ENCODE measurements at places on chromosomes 1 and 21.
A peak's percentile ranks its signal among the peaks of the same experiment; 100 is the strongest.

- H3K27me3 ChIP-seq, result peaks cover 17% of the 10 kb centered on the region
- H3K4me3 ChIP-seq, result no peak overlapping the region
- H3K36me3 ChIP-seq, result no peaks in the 10 kb centered on the region
- H3K27ac ChIP-seq, result no peak overlapping the region
- H3K4me1 ChIP-seq, result no peaks in the 10 kb centered on the region
- DNase-seq, result no peak
Measured at GRCh38 chr1:208302699-208303238, 58.6 kb upstream of the PLXNA2 start.

DNA sequence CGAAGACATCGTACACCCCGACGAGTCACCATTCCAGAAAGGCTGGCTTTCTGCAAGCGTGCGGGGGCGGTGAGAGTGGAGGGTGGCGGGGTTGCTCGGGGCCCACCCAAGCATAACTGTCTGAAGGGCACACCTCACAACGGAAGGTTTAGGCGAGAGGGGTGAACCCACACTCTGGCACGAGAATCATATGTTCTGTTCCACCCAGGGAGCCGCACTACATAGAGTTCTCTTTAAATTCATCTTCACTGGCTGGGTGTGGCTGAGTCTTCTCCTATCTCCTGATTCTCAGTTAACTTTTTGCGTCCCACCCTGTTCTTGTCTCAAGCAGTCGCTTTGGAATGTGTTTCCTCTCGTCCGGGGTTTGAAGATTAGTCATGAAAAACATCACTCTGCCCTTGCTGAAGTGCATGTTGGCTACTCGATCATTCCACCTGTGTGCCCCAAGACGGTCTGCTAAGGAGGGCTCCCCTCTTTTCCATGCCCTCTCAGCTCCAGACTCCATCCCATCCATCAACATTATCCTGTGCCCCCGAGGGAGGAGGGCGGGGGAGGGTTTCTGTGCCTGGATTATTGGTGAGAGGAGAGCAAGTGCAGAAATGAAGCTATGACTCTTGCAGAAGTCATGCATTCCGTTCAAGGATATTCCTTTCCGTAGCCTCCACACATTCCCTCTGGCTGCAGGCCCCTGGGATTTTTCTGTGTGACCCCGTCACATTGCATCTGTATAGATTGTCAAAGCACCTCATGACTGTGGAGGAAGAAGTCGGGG, 53.5 kb upstream of the CD34 start:
- H3K4me3 ChIP-seq, result peak overlapping the region; percentile 77
- peaks cover 21% of the 10 kb centered on the region for H3K27me3 ChIP-seq
- no peaks in the 10 kb centered on the region for H3K36me3 ChIP-seq
- no peak overlapping the region for H3K27ac ChIP-seq
- DNase-seq, result no peak

DNA sequence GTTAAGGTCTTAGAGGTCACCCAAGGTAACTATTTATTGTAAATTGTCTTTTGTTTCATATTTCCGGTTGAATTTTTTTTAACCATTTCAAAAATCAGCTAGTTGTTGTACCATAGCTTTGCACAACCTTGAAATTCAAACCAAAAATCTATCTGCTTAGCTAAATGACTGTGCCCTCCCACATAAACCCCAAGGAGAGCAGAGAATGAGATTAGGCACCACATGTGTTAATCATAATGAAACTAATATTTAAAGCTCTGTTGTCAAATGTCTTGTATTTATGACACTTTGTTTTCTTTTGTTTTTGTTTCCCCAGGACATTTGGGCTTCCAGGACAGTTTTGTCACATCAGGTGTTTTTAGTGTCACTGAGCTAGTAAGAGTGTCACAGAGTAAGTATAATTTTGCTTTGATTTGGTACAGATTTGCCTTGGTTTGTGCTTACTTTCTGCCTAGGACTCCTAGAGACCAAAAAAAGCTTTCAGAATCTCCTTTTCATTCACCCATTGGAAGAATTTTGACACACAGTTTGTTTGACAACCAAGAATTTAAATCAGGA, 249.9 kb downstream of the NFIA start:
- H3K36me3 ChIP-seq, result peaks cover 8% of the 10 kb centered on the region
- no peak for DNase-seq
- H3K4me3 ChIP-seq, result no peak overlapping the region
- H3K4me1 ChIP-seq, result peaks cover 3% of the 10 kb centered on the region

- no peak overlapping the region for H3K4me3 ChIP-seq
- H3K36me3 ChIP-seq, result no peaks in the 10 kb centered on the region
- no peaks in the 10 kb centered on the region for H3K27me3 ChIP-seq
- no peak for DNase-seq
- peaks cover 18% of the 10 kb centered on the region for H3K4me1 ChIP-seq
- H3K27ac ChIP-seq, result no peak overlapping the region
Measured at GRCh38 chr1:84842748-84843231, 50.2 kb downstream of the LPAR3 start.

DNA sequence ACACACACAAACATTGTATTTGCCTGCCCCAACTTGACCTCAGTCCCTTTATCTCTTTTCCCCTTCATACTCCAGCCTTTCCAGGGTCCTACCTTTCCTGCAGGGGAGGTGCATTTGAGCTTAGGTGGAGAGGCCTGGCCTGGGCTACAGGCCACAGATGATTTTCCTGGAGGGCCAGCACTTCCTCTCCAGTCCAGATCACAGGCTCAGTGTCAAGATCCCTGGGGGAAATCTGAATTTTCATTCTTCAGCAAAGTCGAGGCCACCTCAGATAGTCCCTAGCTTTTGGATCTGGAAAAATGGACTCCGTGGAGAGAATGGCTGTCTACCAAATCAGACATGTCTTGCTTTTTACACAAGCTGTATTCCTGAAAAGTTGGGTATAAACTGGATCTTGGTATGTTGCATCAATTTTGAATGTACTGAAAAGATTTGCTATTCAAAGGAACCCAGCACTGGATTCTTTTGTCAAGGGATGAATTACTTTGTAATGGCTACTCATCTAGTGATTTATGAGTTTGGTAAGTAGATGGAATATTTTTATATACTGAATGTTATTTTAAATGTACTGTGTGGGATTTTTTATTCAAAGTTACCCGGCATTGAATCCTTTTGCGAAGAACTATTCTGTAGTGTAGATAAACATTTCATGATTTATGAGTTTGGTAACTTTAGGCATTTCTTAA, 78.7 kb downstream of the DDR2 start:
- H3K27me3 ChIP-seq, result no peaks in the 10 kb centered on the region
- H3K4me1 ChIP-seq, result no peaks in the 10 kb centered on the region
- H3K36me3 ChIP-seq, result no peaks in the 10 kb centered on the region
- no peak overlapping the region for H3K4me3 ChIP-seq
- DNase-seq, result no peak

DNA sequence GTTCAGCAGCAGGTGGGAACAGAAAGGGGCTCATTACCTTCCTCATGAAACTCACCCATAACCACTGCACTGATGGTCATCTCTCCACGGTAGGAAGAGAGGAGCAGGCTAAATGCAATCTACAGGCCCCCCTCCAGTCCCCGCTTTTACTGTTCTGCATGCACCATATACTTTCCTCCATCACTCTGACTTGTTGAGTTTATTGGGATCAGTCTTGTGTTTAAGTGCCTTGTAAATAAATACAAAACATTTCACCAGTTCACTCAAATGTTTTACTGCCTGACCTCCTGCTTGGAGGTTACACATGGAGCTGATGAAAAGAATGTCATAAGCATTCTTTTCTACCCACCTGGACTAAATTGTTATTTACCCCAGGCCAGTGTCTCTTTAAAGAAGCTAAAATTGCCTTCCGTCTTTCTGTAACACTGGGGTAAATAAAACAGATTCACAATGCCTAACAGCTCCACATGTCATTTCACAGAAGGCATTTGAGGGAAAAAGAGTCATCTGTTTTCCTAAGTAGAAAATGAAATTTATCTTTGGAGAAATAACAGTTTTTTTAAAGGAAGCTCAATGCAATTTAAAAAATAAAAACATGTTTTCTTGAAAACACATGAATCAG, 30.7 kb downstream of the PTPN14 start:
- H3K4me1 ChIP-seq, result peaks cover 5% of the 10 kb centered on the region
- no peak overlapping the region for H3K4me3 ChIP-seq
- no peaks in the 10 kb centered on the region for H3K36me3 ChIP-seq
- H3K27ac ChIP-seq, result no peak overlapping the region
- H3K27me3 ChIP-seq, result peaks cover 7% of the 10 kb centered on the region

DNA sequence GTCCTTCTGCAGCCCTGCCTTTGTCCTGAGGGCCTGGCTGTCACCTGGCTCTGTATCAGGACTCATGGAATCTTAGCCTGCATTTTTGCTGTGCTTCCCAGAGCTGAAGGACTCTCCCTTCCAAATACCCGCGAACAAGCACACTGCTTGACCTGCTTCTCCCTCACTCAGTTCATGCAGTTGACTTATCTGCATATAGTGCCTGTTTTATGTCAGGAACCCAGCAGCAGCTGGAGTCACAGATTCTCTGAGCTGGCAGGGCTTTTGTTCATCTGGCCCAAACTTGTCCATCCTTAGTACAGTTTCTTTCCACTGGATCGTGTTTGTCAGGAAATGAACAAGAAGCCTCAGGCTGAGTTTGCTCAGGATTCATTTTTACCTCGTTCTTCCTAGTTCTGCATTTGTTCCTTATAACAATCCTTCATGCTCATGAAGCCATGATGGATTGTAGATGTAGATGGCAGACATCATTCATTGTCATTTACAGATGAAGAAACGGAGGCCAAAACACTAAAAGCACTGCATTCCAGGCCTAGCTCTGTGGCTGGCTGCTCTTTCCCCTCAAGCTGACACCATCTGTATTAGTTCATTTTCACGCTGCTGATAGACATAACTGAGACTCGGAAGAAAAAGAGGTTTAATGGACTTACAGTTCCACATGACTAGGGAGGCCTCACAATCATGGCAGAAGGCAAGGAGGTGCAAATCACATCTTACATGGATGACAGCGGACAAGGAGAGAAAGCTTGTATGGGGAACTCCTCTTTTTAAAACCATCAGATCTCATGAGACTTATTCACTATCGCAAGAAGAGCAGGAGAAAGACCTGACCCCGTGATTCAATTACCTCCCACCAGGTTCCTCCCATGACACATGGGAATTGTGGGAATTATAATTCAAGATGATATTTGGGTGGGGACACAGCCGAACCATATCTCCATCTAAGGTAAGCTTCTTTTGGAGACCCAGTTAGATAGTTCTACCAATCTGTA, 150.9 kb downstream of the HIVEP3 start:
- DNase-seq, result no peak
- H3K36me3 ChIP-seq, result no peaks in the 10 kb centered on the region
- H3K4me3 ChIP-seq, result no peak overlapping the region

DNA sequence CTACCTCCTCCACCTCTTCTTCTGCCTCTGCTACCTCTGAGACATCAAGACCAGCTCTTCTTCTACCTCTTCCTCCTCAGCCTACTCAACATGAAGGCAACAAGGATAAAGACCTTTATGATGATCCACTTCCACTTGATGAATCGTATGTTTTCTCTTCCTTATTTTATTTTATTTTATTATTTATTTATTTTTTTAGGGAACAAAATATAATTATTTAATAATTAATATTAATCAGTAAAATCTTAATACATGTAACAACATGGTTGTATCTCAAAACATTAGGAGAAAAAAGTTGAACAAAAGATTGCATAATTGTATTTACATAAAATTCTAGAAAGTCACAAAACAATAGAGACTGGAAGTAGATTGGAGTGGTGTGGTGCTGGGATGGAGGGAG, 13.1 kb upstream of the HRNR start:
- H3K27me3 ChIP-seq, result peaks cover 10% of the 10 kb centered on the region
- no peak for DNase-seq
- no peak overlapping the region for H3K27ac ChIP-seq
- peaks cover 14% of the 10 kb centered on the region for H3K36me3 ChIP-seq
- no peaks in the 10 kb centered on the region for H3K4me1 ChIP-seq

- no peak overlapping the region for H3K27ac ChIP-seq
- DNase-seq, result no peak
- H3K4me1 ChIP-seq, result peaks cover 13% of the 10 kb centered on the region
- H3K27me3 ChIP-seq, result peaks cover 3% of the 10 kb centered on the region
- no peaks in the 10 kb centered on the region for H3K36me3 ChIP-seq
Measured at GRCh38 chr1:198772626-198773025, 133.8 kb downstream of the PTPRC start.

- H3K27ac ChIP-seq, result no peak overlapping the region
- peaks cover 21% of the 10 kb centered on the region for H3K4me1 ChIP-seq
- H3K36me3 ChIP-seq, result no peaks in the 10 kb centered on the region
- no peak overlapping the region for H3K4me3 ChIP-seq
- no peak for DNase-seq
- no peaks in the 10 kb centered on the region for H3K27me3 ChIP-seq
Measured at GRCh38 chr1:234851450-234852438, 241.8 kb upstream of the IRF2BP2 start.

- no peaks in the 10 kb centered on the region for H3K27me3 ChIP-seq
- H3K27ac ChIP-seq, result no peak overlapping the region
- DNase-seq, result no peak
- peaks cover 25% of the 10 kb centered on the region for H3K4me1 ChIP-seq
Measured at GRCh38 chr21:36169470-36170128, 13.0 kb downstream of the DOP1B start.

GRCh38 chr1:36463463-36463802, 751 bp downstream of the MRPS15 start:
- H3K4me1 ChIP-seq, result peaks cover 37% of the 10 kb centered on the region
- peaks cover 9% of the 10 kb centered on the region for H3K36me3 ChIP-seq
- DNase-seq, result no peak
- H3K27me3 ChIP-seq, result no peaks in the 10 kb centered on the region
- peak overlapping the region; percentile 99 for H3K27ac ChIP-seq

GRCh38 chr1:62318756-62319544, at the start of gene KANK4:
TSS of gene KANK4 (minus strand) at chr1:62319434. CDS start at chr1:62281564, 37,870 bp downstream.
- no peak within 1 kb of the TSS for H3K27ac ChIP-seq
- DNase-seq, result no peak
- H3K4me1 ChIP-seq, result peaks cover 2% of the 10 kb centered on the region
- peak within 1 kb of the TSS; percentile 69 for H3K4me3 ChIP-seq

GRCh38 chr1:119766374-119766794, 2.3 kb downstream of the HMGCS2 start:
- H3K27ac ChIP-seq, result no peak overlapping the region
- no peak for DNase-seq
- H3K36me3 ChIP-seq, result no peaks in the 10 kb centered on the region
- peaks cover 13% of the 10 kb centered on the region for H3K27me3 ChIP-seq
- H3K4me3 ChIP-seq, result no peak overlapping the region
- H3K4me1 ChIP-seq, result no peaks in the 10 kb centered on the region

DNA sequence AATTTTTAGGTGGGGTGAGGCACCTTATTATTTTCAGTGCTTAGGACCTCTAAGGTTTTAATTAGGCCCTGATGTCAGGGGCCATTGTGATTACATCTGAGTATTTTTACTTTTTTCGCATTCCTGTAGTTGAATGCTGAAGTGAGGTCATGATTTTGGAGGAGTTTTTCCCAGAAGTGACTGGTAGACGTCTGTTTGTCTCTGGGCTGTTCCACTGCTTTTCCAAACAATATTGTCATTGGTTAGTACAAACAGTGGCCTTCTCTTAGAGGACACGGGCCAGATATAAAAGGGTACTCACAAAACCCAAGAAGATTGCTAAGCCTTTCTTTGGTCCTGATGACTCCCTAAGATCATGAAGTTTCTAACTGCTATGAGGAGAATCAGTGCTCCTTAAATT, 7.6 kb upstream of the RASAL2 start:
- no peak overlapping the region for H3K4me3 ChIP-seq
- peaks cover under 1% of the 10 kb centered on the region for H3K36me3 ChIP-seq
- no peak for DNase-seq

- no peaks in the 10 kb centered on the region for H3K36me3 ChIP-seq
- no peak overlapping the region for H3K27ac ChIP-seq
- no peak overlapping the region for H3K4me3 ChIP-seq
- no peak for DNase-seq
- H3K4me1 ChIP-seq, result peaks cover 28% of the 10 kb centered on the region
Measured at GRCh38 chr1:193408782-193409293, 222.4 kb upstream of the B3GALT2 start.

GRCh38 chr21:41839387-41840000, 39.6 kb downstream of the PRDM15 start:
- H3K4me1 ChIP-seq, result peaks cover 3% of the 10 kb centered on the region
- H3K4me3 ChIP-seq, result no peak overlapping the region
- peaks cover 37% of the 10 kb centered on the region for H3K36me3 ChIP-seq
- DNase-seq, result no peak
- no peaks in the 10 kb centered on the region for H3K27me3 ChIP-seq
